Colonic mucosa (tissue), 4 donors: ENCODE measurements at places on chromosomes 7 and 10. TPM values are rescaled to one million over a fixed set of nuclear protein-coding genes. Genes with fewer than 3 reads are reported as not detected.

CYP3A4 gene
- 0.67 TPM for total RNA-seq

DNA sequence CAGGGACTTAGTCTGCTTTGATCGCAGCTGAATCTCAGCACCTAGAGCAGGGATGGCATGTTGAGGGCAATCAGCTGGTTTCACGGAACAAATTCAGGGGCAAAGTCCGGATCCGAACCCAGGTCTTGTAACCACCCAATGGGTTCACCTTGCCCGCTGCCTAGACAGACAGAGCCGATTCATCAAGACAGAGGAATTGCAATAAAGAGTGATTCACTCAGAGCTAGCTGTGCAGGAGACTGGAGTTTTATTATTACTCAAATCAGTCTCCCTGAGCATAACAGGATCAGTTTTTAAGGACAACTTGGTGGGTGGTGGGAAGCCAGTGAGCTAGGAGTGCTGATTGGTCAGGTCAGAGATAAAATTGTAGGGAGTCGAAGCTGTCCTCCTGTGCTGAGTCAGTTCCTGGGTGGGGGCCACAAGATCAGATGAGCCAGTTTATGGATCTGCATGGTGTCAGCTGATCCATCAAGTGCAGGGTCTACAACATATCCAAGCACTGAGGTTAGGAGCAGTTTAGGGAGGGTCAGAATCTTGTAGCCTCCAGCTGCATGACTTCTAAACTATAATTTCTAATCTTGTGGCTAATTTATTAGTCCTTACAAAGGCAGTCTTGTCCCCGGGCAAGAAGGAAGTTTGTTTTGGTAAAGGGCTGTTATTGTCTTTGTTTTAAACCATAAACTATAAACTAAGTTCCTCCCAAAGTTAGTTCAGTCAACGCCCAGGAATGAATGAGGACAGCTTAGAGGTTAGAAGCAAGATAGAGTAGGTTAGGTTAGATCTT is 43.5 kb upstream of the CHST3 start:
- H3K4me1 ChIP-seq = no peaks in the 10 kb centered on the region
- H3K27me3 ChIP-seq = no peaks in the 10 kb centered on the region
- no peak overlapping the region for H3K4me3 ChIP-seq
- peak; percentile 80 for DNase-seq
- no peaks in the 10 kb centered on the region for H3K36me3 ChIP-seq

MCU gene
- 88.7 TPM for total RNA-seq

CDK1 gene
- total RNA-seq = 16.5 TPM

NME8 gene
- total RNA-seq = not detected

DNA sequence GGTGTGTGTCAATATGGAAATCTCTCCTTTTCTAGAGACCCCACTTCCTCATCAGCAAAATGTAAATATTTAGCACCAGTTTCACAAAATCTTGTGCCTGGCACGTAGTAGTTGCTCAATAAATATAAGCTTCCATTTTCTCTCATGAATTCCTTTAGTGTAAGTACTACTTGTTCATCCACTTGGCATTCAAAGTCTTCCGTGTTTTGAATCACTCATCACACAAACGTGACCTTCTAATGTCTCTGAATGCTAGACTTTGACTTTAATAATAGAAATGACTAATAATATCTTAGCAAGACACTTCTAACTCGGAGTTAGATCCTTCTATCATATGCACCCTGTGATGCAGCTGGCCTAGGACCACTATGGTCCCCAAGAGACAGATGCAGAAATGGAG is 168.7 kb upstream of the ZNF32 start:
- peaks cover 2% of the 10 kb centered on the region for H3K4me1 ChIP-seq
- DNase-seq = no peak
- H3K36me3 ChIP-seq = no peaks in the 10 kb centered on the region

PAXIP1 gene
- 20.4 TPM for total RNA-seq

MNX1 gene
- total RNA-seq = 14.5 TPM

ACSM6 gene
- not detected for total RNA-seq

DNA sequence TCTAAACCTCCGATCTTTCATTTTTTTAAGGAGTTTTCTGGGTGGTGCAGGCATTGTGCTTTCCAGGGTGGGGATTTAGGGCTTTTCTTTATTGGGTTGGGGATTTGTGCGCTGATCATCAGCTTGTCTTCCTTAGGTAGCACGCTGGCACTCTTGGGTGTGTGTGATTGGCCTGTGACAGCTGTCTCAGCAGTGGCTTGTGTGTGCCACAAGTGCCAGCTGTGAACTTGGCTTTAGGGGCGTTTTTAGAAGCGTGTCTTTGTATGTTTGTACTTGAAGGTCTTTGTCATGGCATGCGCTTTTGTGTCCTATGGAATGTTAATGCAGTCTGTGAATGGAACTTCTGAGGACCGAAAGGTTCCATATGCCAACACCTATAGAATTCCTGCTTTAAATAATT is 788 bp downstream of the AKAP9 start:
- H3K4me3 ChIP-seq = peak overlapping the region; percentile 80
- peak; percentile 72 for DNase-seq
- H3K4me1 ChIP-seq = peaks cover 14% of the 10 kb centered on the region
- no peaks in the 10 kb centered on the region for H3K36me3 ChIP-seq
- no peaks in the 10 kb centered on the region for H3K27me3 ChIP-seq
- H3K27ac ChIP-seq = peak overlapping the region; percentile 92

DNA sequence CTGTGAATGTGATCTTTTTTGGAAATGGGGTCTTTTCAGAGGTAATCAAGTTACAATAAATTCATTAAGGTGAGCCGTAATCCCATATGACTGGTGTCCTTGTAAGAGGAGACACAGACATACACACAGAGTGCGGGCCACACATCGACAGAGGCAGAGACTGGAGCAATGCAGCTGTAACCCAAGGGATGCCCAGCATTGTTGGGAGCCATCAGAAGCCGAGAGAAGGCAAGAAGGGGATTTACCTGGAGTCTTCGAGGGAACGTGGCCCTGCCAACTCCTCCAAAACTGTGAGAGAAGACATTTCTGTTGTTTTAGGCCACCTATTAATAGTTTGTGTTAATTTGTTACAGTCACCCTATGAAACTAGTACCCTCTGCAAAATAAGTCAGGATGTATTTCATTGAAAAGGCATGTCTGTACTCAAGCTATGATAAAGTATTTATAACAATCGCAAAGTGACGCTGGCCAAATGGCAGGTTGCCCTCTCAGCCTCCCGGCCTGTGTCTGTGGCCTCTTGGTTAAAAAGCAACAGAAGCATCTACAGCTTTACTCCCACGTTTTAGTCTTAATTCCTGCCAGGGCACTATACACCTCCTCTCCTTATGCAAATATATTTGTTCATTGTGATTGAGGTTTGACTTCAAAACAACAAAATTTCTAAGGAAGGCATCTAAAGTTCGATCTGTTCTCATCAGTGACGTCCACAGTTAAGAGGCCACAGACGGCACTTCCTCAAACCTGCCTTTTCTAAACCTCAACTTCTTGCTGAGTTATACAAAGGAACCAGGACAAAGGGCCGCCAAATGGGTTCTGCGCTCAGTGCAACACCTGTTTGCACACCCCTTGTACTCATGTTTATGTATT is 46.8 kb downstream of the HIPK2 start:
- peaks cover 13% of the 10 kb centered on the region for H3K4me1 ChIP-seq
- no peaks in the 10 kb centered on the region for H3K27me3 ChIP-seq
- H3K27ac ChIP-seq = no peak overlapping the region
- DNase-seq = no peak
- no peaks in the 10 kb centered on the region for H3K36me3 ChIP-seq

DNA sequence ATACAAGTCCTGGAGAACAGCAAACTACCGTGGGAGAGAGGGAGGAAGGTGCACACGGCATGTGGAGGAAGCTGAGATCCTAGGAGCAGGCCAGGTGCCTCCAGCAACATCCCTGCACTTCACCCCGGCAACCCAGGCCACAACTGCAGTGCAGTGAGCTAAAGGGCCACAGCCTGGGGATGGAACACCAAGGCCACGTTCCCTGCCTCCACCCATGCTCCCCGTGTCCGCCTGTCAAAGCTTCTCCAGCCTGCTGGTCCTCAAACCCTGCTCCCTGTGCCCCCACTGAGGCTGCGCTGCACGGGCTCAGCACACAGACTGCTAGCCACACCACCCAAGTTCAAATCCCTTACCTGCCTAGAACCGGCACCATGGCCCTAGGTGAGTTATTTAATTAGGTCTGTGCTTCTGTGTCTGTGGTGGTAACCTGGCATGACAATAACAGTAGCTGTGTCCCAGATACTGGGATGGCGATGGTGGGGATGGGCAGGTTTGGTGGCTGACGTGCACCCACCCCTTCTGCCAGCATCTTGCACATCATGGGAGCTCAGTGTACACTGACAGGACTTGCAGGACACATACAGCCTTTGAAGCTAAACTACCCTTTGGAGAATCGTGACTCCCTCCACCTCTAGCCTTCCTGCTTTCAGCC is 85.5 kb downstream of the FAM53B start:
- H3K4me3 ChIP-seq = no peak overlapping the region
- no peaks in the 10 kb centered on the region for H3K27me3 ChIP-seq
- no peak for DNase-seq
- no peaks in the 10 kb centered on the region for H3K4me1 ChIP-seq
- no peaks in the 10 kb centered on the region for H3K36me3 ChIP-seq

GRCh38 chr7:27179030-27179429 is 4.9 kb upstream of the HOXA10 start:
- H3K27me3 ChIP-seq = peaks cover 3% of the 10 kb centered on the region
- DNase-seq = no peak
- H3K4me3 ChIP-seq = peak overlapping the region; percentile 28
- peaks cover 20% of the 10 kb centered on the region for H3K4me1 ChIP-seq
- peak overlapping the region; percentile 94 for H3K27ac ChIP-seq

DNA sequence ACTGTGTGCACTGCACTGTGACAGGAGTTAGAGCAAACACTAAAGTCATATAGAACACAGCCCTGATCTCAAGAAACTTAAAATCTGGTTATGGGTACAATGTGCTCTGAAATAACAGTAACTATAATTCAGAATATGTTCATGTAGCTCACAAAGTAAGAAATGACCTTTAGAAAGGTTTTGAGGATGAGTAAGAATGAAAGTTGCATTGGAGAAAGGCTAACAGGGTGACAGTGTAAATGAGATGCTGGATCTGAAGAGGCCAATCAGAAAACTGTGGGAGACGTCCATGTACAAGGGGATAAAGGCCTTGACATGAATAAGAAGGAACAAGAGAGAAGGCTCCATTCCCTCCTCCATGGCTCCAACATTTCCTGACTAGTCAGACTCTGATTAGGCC is 124.7 kb downstream of the GRM3 start:
- no peaks in the 10 kb centered on the region for H3K4me1 ChIP-seq
- H3K4me3 ChIP-seq = no peak overlapping the region
- H3K27ac ChIP-seq = no peak overlapping the region
- no peak for DNase-seq
- H3K36me3 ChIP-seq = no peaks in the 10 kb centered on the region

DNA sequence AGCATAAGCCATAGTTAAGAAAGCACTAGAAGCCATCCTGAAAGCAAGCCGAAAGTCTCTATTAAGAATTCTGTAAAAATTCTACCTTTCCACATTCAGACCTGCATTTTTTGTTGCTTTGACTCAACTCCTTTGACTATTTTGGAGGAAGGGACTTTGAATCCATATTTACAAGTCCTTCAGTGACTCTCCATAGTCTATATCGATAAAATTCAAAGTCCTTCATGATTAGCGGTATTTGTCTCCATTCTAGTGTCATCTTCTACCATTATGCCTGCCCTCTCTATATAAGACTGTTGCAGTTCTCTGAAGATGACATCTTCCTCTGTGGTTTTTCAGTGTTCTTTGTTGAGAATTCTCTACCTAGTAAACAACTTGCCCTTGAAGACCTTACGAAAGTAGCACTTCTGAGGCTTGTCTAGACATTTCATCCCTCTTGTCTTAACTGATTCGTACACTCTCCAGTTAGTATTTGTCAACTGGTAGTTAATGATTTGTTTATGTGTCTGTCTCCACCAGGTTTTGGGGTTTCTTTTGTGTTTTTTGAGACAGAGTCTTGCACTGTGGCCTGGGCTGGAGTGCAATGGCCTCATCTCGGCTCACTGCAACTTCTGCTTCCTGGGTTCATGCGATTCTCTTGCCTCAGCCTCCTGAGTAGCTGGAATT is 1.7 kb downstream of the CCSER2 start:
- H3K36me3 ChIP-seq = no peaks in the 10 kb centered on the region
- no peaks in the 10 kb centered on the region for H3K27me3 ChIP-seq
- peak overlapping the region; percentile 99 for H3K27ac ChIP-seq

SSC4D gene
- total RNA-seq = 0.45 TPM
